T47D (cell line): ENCODE measurements at places on chromosomes 11 and 22.
A peak's percentile ranks its signal among the peaks of the same experiment; 100 is the strongest.

- DNase-seq = no peak
These were observed 51.8 kb upstream of the SLC22A12 start for GRCh38 chr11:64539239-64539638.

DNA sequence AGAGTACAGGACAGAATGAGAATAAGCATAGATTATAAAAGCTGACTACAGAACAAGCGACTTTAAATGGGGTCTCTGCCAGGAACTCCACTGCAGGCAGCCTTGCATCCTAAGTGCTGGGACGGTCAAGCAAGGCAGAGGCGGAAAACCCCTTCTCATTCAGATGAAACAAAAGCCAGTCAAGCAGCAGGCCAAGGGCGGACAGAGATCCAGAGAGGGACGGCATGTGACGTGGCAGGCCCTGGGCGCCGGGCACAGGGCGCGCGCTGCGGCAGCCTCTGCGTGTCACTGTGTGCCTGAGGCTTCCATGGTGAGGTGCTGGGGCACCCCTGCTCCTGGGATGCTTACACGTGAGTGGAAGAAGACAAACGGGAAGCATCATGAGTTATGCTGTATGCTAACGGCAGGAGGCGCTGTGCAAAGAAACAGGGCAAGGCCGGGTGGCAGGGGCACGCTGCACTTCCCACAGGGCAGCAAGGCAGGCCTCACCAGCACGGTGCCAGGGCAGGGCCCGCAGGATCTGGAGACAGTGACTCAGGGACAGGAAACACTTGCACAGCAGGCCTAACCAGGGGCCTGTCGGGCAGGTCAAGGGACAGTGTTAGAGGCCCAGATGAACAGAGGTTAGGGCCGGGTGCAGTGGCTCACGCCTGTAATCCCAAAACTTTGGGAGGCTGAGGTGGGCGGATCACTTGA is 6.2 kb downstream of the TOLLIP start:
- peak; percentile 85 for DNase-seq

DNA sequence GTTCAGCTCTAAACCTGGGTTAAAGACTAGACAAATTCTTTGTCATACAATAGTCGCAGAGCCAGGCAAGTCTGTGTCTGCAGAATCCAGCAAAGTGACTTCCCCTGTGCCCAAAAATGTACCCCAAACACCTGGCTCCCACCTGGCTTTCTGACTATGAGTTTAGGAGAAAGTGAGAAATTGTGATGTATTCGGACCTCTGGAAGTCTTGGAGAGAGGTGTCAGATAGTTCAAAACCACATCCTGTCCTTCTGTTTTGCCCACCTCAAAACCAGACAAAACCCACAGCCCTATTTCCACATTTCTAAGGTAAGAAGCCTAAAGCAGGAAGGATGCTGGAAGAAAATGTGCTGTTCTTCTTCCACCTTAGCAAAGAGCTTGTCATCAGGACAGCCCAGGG is 63.8 kb upstream of the CLMP start:
- no peak for DNase-seq

GRCh38 chr11:77102246-77103210 is at the start of gene OMP:
Gene OMP, plus strand, starts transcription at chr11:77102840. Its CDS starts 0 bp downstream, at chr11:77102840.
- DNase-seq = no peak

GRCh38 chr22:49116486-49117120 is 711.1 kb downstream of the BRD1 start:
- DNase-seq = no peak

GRCh38 chr11:73507086-73507485 is 90.8 kb downstream of the FAM168A start:
- DNase-seq = no peak

- DNase-seq = no peak
These were observed 3.0 kb downstream of the ABTB2 start for GRCh38 chr11:34354782-34355181.

GRCh38 chr11:131748151-131749050 is 378.0 kb downstream of the NTM start:
- peak; percentile 79 for DNase-seq

DNA sequence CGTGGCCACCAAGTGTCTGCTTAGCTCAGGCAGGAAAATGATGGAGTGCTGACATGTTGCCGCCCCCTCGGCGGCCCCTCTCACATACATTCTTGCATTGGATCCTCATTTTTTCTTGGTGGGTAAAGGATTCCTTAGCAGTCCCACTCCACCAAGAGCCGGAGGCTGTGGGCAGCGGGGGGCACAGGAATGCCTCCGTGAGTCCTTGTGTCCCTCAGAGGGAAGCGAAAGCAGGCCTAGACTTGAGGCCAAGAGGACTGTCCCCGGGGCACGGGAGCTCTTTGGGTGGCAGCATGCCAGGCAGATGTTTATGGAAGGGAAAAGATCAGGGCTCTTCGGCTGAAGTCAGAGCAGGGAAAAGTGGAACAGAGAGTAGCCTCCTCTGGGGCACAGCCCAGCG is 21.6 kb downstream of the LRFN4 start:
- DNase-seq = no peak

GRCh38 chr11:2732261-2732939 is 32.6 kb upstream of the KCNQ1OT1 start:
- DNase-seq = no peak

DNA sequence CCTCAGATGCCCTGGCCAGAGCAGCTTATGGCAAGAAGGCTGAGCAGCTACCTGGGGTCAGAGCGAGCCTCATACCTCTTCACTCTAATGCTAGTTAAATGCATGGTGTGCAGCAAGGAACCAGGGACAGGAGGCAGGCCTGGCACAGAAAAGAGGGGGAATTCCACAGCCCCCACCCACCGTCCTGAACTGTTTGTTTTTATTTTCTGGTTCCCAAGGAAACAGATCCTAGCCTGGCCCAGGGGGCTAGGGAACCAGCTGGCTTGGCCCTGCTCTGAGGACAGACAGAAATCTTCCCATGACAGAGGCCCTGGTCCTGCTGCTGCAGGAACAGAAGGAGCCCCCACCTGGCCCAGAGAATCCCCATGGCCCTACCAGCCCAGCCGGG is 40.4 kb downstream of the SLCO2B1 start:
- no peak for DNase-seq

GRCh38 chr22:49295851-49296560 is 531.7 kb downstream of the BRD1 start:
- DNase-seq = no peak

DNA sequence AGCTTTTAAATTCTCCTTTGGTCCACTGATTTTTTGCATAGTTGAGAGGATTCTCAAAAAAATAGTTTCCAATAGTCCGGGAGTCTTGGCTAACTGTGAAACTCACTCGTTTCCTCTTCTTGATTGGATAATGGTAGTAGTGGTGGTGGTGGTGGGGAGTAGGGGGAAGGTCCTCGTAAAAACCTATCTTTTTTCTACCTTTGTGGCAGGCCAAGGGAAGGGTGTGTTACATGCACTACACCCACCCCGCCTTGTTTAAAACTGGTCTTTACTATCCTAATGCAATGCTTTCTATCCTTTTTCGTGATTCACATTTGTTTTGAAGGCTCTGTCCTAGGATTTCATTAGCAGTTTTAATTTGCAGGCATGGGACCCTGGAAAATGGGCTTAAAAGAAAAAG is 4.8 kb downstream of the TEAD1 start:
- DNase-seq = no peak

DNA sequence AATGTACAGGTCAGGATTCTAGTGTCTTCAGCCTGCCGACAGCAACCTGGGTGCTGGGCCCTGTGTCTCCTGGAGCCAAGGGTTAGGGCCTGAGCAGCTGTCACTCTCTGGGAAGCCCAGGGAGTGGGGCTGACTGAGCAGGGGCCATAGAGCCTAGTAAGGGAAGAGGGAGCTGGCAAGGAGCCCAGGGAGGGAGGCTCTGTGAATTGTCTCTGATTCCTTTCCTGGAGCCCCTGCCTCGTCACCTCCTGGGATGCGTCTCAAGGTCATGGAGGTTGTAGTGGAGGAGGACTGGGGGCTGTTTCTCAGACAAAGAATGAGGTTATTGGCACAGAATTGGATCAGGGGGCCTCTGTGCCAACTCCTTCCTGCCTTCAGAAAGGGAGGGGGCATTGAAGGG is 11.8 kb downstream of the SOX10 start:
- no peak for DNase-seq

DNA sequence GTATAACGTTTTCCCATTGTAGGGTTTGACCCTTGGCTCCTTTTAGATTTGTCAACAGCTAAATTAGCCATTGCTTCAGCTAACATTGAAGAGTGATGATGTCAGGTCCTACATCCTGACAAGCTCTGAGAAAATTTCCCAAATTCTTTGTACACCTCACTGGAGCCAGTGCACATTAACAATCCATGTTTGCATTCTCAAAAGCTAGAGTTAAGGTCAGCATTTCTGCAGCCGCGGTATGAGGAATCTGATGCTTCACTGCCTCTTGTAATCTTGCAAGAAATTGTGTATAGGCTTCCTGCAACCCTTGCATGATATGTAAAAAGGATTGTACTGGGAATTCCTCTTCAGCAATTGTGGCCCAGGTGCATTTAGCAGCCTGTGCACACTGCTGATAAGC is 33.1 kb upstream of the NCAM1 start:
- no peak for DNase-seq

GRCh38 chr11:85663080-85663752 is 1.7 kb downstream of the CREBZF start:
- DNase-seq = no peak
